ENCODE measurements at places on chromosomes 11 and 22. TPM values are rescaled to one million over a fixed set of nuclear protein-coding genes. Genes with fewer than 3 reads are reported as not detected.

The ART1 gene
- total RNA-seq = 0.10 TPM

The KCNJ5 gene
- total RNA-seq = 0.05 TPM

The KRTAP5-6 gene
- not detected for total RNA-seq

The TOP3B gene
- 14.4 TPM for total RNA-seq

The PHOX2A gene
- not detected for total RNA-seq

The AGBL2 gene
- total RNA-seq = 1.0 TPM

The DRD4 gene
- total RNA-seq = 0.34 TPM

All from A549 treated with AZD2906 at 1 μM for 4 hours (cell line).